ENCODE measurements at places on chromosomes 5 and 9. TPM values are rescaled to one million over a fixed set of nuclear protein-coding genes. Genes with fewer than 3 reads are reported as not detected.
A peak's percentile ranks its signal among the peaks of the same experiment; 100 is the strongest.

The TXNDC8 gene
- total RNA-seq, result not detected

DNA sequence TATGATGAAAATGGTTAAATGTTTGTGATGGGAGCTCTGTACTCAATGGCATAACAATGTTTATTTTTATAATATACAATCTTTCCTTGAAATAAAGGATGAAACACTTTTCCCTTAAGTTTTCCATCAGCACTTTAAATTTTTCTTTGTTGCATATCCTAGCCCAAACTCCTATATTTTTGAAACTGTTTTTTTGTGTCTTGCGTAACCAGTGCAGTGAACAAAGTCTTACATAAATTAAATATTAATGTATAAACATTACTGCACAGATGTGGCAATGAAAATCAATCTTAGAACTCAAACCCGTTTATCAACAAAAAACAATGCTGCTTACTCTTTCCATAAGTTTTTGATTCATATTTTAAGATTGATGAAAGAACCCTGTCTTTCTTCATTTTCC lies 34.1 kb upstream of the IL31RA start:
- no peaks in the 10 kb centered on the region for H3K4me1 ChIP-seq
- peaks cover 1% of the 10 kb centered on the region for H3K27me3 ChIP-seq
- no peak overlapping the region for H3K4me3 ChIP-seq
- no peak overlapping the region for H3K27ac ChIP-seq

The OTP gene
- total RNA-seq, result not detected

GRCh38 chr9:4852419-4852818 lies 59.7 kb downstream of the RCL1 start:
- no peak overlapping the region for H3K27ac ChIP-seq
- H3K36me3 ChIP-seq, result peaks cover 3% of the 10 kb centered on the region
- DNase-seq, result no peak

GRCh38 chr5:95853490-95853889 lies 31.0 kb upstream of the GLRX start:
- no peak overlapping the region for H3K4me3 ChIP-seq
- DNase-seq, result no peak
- no peaks in the 10 kb centered on the region for H3K27me3 ChIP-seq
- no peak overlapping the region for H3K27ac ChIP-seq
- peaks cover 6% of the 10 kb centered on the region for H3K4me1 ChIP-seq

DNA sequence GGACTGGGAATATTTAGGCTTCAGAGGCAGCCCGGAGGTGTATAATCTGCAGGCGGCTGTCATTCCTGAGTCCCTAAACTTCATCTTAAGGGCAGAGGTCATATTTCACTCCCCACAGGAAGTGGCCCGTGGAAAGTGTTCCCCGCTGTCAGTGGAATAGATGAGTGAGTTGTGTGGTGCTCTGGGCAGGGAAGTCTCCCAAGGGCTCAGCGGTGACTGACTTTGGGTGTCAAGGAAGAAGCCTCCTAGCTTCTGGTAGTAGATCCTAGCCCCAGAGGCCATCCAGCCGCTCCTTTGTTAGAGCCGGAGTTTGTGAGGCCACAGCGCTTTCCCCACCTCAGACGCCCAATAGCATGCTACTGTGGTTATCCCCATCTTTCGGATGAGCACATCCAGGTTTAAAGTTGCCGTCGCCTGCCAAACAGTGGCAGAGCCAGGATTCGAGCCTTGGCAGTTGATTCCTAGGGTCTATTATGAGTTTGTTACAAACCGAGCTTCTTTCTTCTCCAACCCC lies 38.9 kb upstream of the TIFAB start:
- DNase-seq, result no peak
- no peak overlapping the region for H3K27ac ChIP-seq
- no peaks in the 10 kb centered on the region for H3K36me3 ChIP-seq
- H3K4me1 ChIP-seq, result no peaks in the 10 kb centered on the region
- no peaks in the 10 kb centered on the region for H3K27me3 ChIP-seq
- H3K4me3 ChIP-seq, result no peak overlapping the region

GRCh38 chr9:129285979-129286772 lies 108.1 kb upstream of the IER5L start:
- H3K27me3 ChIP-seq, result no peaks in the 10 kb centered on the region
- H3K4me3 ChIP-seq, result no peak overlapping the region
- no peak for DNase-seq
- H3K36me3 ChIP-seq, result no peaks in the 10 kb centered on the region

- no peaks in the 10 kb centered on the region for H3K4me1 ChIP-seq
- no peak overlapping the region for H3K4me3 ChIP-seq
- H3K27me3 ChIP-seq, result no peaks in the 10 kb centered on the region
- no peak for DNase-seq
- no peak overlapping the region for H3K27ac ChIP-seq
These were observed 6.9 kb downstream of the TAF7 start for GRCh38 chr5:141313711-141314110.

DNA sequence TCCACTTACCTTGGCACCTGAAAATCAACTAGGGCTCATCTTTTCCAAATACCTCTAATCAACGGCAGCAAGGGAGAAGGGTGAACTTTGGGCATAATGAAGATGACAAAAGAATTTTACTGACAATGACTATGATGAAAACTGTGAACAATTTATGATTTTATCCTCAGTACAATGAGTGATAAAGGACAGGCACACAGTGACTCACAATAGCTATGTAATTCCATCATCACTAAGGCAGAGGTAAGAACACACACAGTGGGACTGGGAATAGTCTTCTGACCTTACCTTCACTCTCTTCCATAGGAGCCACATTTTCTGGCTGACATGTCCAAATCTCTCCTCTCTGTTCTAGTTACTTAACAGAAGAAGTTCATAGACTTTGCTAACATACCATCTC lies 26.1 kb upstream of the KCNV2 start:
- H3K4me3 ChIP-seq, result no peak overlapping the region
- H3K27me3 ChIP-seq, result no peaks in the 10 kb centered on the region
- H3K27ac ChIP-seq, result no peak overlapping the region
- H3K36me3 ChIP-seq, result no peaks in the 10 kb centered on the region

GRCh38 chr9:30504502-30504905 lies 1879.9 kb upstream of the ACO1 start:
- no peaks in the 10 kb centered on the region for H3K4me1 ChIP-seq
- H3K27me3 ChIP-seq, result no peaks in the 10 kb centered on the region
- no peak overlapping the region for H3K4me3 ChIP-seq
- DNase-seq, result no peak
- no peaks in the 10 kb centered on the region for H3K36me3 ChIP-seq

- no peak for DNase-seq
- no peaks in the 10 kb centered on the region for H3K36me3 ChIP-seq
- no peaks in the 10 kb centered on the region for H3K4me1 ChIP-seq
- H3K27ac ChIP-seq, result no peak overlapping the region
These were observed 133.1 kb downstream of the GABBR2 start for GRCh38 chr9:98575379-98576346.

DNA sequence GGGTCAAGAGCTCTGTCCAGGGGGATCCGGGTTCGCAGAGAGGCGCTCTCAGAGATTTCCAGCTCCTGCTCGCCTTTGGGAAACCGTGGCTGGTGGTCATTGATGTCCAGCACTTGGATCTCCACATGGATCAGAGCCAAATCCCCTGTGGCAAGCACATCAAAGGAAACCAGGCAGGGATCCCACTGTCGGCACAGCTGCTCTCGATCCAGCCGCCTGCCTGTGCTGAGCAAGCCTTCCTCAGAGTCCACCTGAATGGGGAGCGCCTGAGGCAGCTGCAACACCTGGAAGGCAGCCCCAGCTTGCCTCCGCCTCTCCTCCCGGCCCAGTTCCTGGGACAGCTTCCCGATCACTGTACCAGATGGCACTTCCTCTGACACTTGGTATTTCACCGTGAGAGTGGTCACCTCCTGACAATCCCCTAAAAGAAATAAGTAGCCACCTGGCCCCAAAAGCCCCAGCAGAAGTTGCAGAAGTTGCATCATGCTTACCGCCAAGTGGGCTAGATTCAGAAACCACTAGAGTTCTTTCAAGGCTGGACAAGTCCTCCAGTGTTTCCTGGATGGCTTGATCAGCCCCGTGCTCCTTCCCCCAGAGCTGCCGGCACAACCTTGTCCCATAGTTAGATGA lies 520 bp downstream of the PCDH12 start:
- H3K27me3 ChIP-seq, result no peaks in the 10 kb centered on the region
- no peaks in the 10 kb centered on the region for H3K36me3 ChIP-seq
- no peaks in the 10 kb centered on the region for H3K4me1 ChIP-seq
- no peak overlapping the region for H3K4me3 ChIP-seq
- H3K27ac ChIP-seq, result no peak overlapping the region
- no peak for DNase-seq

GRCh38 chr5:54990841-54991258 lies 5.5 kb upstream of the ESM1 start:
- DNase-seq, result no peak
- H3K27ac ChIP-seq, result no peak overlapping the region
- H3K4me3 ChIP-seq, result no peak overlapping the region
- no peaks in the 10 kb centered on the region for H3K36me3 ChIP-seq

The SURF6 gene
- 13.3 TPM for total RNA-seq

- no peak overlapping the region for H3K4me3 ChIP-seq
- H3K27ac ChIP-seq, result no peak overlapping the region
- H3K36me3 ChIP-seq, result no peaks in the 10 kb centered on the region
- no peaks in the 10 kb centered on the region for H3K27me3 ChIP-seq
- no peak for DNase-seq
These were observed 36.7 kb upstream of the CCDC112 start for GRCh38 chr5:115333164-115333563.

- no peak overlapping the region for H3K27ac ChIP-seq
- no peaks in the 10 kb centered on the region for H3K27me3 ChIP-seq
- no peaks in the 10 kb centered on the region for H3K4me1 ChIP-seq
These were observed 347.9 kb upstream of the SEMA6A start for GRCh38 chr5:116922532-116922931.

DNA sequence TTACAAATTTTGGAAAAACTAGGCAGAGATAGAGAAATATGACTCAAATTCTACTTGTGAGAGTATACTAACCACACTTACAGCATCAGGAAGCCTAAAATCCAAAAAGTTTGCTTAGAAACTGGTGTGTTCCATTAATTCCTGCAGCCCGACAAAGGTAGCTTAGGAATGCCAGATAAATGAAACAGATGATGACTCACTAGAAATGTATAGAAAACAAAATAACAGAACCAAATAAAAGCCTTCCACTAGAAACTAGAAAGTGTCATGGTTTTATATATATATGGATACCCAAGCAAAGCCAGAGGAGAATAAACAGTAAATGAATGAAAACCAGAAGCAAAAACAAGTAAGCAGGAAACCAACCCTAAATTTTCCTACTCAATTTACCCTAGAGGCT lies 272.2 kb upstream of the PRDM9 start:
- H3K27ac ChIP-seq, result no peak overlapping the region
- H3K36me3 ChIP-seq, result no peaks in the 10 kb centered on the region
- H3K4me1 ChIP-seq, result no peaks in the 10 kb centered on the region
- H3K4me3 ChIP-seq, result no peak overlapping the region
- no peaks in the 10 kb centered on the region for H3K27me3 ChIP-seq
- DNase-seq, result no peak

- H3K36me3 ChIP-seq, result no peaks in the 10 kb centered on the region
- H3K27me3 ChIP-seq, result no peaks in the 10 kb centered on the region
- no peak for DNase-seq
- no peak overlapping the region for H3K27ac ChIP-seq
These were observed 29.4 kb downstream of the FAM163B start for GRCh38 chr9:133579601-133580418.

- no peaks in the 10 kb centered on the region for H3K27me3 ChIP-seq
- H3K4me1 ChIP-seq, result peaks cover 4% of the 10 kb centered on the region
- H3K27ac ChIP-seq, result no peak overlapping the region
- no peak for DNase-seq
These were observed 51.9 kb downstream of the CTNNA1 start for GRCh38 chr5:138805096-138805495.

GRCh38 chr5:98968056-98968564 lies 39.3 kb upstream of the CHD1 start:
- no peaks in the 10 kb centered on the region for H3K27me3 ChIP-seq
- no peak overlapping the region for H3K27ac ChIP-seq
- no peaks in the 10 kb centered on the region for H3K4me1 ChIP-seq

- no peaks in the 10 kb centered on the region for H3K27me3 ChIP-seq
- no peaks in the 10 kb centered on the region for H3K4me1 ChIP-seq
- no peak for DNase-seq
- H3K4me3 ChIP-seq, result no peak overlapping the region
- H3K36me3 ChIP-seq, result no peaks in the 10 kb centered on the region
These were observed 127.9 kb upstream of the PALM2AKAP2 start for GRCh38 chr9:109652112-109652511.

- peaks cover 27% of the 10 kb centered on the region for H3K36me3 ChIP-seq
- peaks cover 3% of the 10 kb centered on the region for H3K4me1 ChIP-seq
- H3K4me3 ChIP-seq, result no peak overlapping the region
- peak; percentile 79 for DNase-seq
- no peaks in the 10 kb centered on the region for H3K27me3 ChIP-seq
These were observed 37.5 kb downstream of the GSN start for GRCh38 chr9:121305269-121305994.

DNA sequence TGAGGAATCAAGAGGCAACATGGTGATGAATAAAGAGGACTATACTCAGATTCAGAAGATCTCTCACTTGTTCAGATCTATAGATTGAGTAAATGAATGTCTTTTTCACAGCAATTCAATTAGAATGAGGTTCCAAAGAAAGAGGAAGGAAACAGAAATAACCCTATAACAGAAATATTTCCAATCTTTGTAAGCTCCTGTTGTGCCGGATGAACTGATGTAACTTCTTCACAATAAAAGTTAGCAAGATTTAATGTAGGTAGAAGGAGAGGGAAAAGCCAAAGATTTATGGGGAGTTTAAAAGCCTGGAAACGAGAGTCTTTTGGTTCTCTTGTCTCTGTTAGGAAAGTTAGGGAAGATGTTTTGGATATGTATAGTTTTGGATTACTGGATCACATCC lies 92.1 kb downstream of the PBX3 start:
- H3K4me3 ChIP-seq, result no peak overlapping the region
- no peaks in the 10 kb centered on the region for H3K36me3 ChIP-seq
- DNase-seq, result no peak

The INSYN2B gene
- 0.10 TPM for total RNA-seq

The PDLIM4 gene
- 70.9 TPM for total RNA-seq

DNA sequence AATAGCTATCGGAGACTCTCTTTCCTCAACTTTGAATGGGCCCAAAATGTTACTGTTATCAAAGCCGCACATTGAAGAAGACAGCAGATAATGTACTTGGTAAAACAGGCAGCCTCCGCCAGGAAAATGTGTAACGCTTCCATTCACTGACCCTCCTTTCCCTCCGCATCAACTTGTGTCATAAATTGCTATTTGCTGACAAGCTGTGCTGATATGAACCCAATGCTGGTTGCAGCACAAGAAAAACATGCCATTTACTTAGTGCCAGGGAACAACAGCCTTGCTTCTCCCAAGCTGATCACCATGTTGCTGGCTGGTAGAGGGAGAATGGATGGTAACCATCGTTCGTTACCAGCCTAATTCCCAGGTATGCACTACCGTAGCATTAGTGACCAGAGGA lies 162.6 kb upstream of the PPP1R2B start:
- no peak for DNase-seq
- H3K36me3 ChIP-seq, result no peaks in the 10 kb centered on the region
- H3K27ac ChIP-seq, result no peak overlapping the region

- H3K36me3 ChIP-seq, result no peaks in the 10 kb centered on the region
- peak overlapping the region; percentile 33 for H3K27ac ChIP-seq
- DNase-seq, result peak; percentile 77
- no peaks in the 10 kb centered on the region for H3K4me1 ChIP-seq
- H3K27me3 ChIP-seq, result no peaks in the 10 kb centered on the region
These were observed 328.2 kb downstream of the SH3GL2 start for GRCh38 chr9:17906841-17907778.

GRCh38 chr9:137945581-137945980 lies 68.0 kb downstream of the CACNA1B start:
- no peaks in the 10 kb centered on the region for H3K27me3 ChIP-seq
- no peak for DNase-seq
- no peaks in the 10 kb centered on the region for H3K4me1 ChIP-seq
- H3K27ac ChIP-seq, result no peak overlapping the region
